ENCODE measurements at places on chromosomes 16 and 17.

DNA sequence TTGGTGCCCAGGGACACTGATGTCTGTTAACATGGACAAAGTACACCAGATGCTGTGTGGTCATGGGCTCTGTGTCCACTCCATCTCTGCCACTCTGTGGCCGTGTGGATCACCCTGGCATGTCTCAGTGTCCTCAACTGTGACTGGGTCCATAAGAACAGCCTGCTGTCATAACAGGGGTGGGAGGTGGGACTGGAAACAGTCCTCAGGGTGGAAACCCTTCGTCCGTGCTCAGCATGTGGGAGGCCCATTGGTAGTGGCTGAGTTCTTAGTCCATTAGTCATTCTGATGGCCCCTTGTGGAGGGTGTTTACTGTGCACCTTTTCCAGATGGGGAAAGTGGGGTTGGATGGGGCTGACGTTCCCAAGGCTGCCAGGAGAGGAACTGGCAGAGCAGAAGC, 12.8 kb downstream of the FLYWCH2 start:
- no peak for DNase-seq

DNA sequence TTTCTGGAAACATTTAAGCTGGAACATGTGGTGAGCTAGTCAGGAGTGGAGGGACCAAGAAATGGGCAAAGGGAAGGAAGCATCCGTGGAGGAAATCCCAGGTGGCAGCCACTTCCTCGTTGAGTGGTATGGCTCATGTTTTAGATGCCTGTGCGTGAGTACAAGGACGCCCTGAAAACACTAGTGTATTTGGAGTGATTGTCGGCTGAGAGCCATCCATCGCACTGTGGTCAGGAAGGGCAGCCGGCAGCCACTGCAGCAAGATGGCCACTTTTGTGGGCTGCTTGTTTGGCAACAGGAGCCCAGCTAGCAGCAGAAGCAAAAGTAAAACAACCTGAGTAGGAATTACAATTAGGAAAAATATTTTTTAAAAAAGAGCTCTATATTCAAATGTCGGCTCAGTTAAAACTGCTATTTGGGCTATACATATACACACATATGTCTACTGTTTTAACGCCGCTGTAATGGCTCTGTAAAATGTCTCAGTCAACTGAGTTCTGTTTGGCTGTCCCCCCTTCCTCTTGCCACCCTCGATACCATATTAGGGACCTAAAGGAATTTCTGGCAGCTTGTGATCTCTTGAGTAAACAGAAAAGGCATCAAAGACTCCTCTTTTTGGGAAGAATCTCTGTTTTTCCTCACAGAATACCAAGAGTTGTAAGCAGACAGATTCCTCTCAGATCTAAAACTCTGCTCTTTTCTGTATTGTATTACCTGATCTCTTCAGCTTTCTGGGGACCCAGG, 39.2 kb downstream of the BRD7 start:
- no peak for DNase-seq

GRCh38 chr16:47565454-47565853, 104.3 kb downstream of the PHKB start:
- DNase-seq = no peak

- DNase-seq = no peak
Measured at GRCh38 chr16:22264786-22265185, 32.4 kb upstream of the POLR3E start.

- DNase-seq = no peak
Measured at GRCh38 chr16:22063888-22064467, 28.4 kb upstream of the VWA3A start.

- no peak for DNase-seq
Measured at GRCh38 chr17:41518031-41518430, 659 bp downstream of the KRT15 start.

DNA sequence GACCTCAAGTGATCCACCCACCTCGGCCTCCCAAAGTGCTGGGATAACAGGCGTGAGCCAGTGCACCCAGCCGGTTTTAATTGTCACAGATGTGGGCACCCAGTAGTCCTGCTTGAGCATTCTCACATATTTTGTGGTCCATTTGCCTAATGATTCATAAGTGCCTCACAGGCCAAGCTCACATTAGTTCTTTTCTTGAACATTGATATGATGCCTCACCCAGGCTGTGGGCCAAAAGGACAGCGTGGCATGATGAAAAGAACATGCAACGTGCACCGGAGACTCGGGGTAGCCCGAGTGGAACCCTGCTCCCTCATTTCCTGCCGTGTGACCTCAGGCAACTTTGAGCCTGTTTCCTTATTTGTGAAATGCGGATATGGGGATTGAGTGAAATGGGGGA, 181.9 kb downstream of the SNX29 start:
- no peak for DNase-seq

DNA sequence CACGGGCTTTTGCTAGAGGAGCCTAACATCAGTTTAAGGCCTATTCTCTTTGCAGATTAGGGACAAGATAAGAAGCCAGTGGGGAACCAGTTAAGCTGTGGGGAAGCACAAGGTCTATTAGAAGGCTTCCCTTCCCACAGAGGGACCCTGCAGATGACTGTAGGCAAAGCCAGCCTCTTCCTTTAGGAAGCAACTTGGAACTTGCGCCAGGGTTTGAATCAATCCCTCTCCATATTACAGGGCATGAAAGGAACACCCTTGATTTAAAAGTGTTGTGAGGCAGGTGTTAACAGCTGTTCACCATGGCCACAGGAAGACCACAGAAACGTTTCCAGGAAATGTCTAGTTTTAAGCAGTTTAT, 77.3 kb downstream of the RPTOR start:
- no peak for DNase-seq

- no peak for DNase-seq
Measured at GRCh38 chr17:38616361-38616760, 10.6 kb upstream of the SRCIN1 start.

GRCh38 chr17:32931686-32932085, 3.7 kb downstream of the TMEM98 start:
- DNase-seq = no peak

- no peak for DNase-seq
Measured at GRCh38 chr16:79897104-79897452, 296.5 kb upstream of the MAF start.

GRCh38 chr16:67248401-67249177, at the start of gene SLC9A5:
SLC9A5 (plus strand) TSS chr16:67248979; CDS start chr16:67249015, 36 bp downstream.
- no peak for DNase-seq

DNA sequence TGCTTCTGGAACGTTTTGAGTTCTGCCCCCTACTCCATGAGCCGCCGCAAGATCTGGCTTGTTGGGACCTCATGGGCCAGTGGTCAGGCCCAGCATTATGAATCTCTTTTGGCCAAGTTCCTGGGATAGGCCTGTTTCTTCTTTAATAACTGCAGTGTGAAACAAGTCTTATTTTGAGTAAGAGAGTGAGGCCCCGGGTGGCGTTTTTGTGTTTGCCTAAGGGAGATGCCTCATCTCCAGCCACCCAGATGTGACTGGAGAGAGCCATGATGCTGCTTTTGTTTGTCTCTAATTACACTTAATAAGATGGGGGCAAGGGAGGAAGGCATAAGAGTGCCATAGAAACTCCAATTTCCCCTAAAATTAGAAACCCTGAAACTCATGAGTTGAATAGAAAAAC, 39.8 kb downstream of the KSR1 start:
- no peak for DNase-seq

- no peak for DNase-seq
Measured at GRCh38 chr17:69788957-69789356, 286.1 kb upstream of the KCNJ16 start.

DNA sequence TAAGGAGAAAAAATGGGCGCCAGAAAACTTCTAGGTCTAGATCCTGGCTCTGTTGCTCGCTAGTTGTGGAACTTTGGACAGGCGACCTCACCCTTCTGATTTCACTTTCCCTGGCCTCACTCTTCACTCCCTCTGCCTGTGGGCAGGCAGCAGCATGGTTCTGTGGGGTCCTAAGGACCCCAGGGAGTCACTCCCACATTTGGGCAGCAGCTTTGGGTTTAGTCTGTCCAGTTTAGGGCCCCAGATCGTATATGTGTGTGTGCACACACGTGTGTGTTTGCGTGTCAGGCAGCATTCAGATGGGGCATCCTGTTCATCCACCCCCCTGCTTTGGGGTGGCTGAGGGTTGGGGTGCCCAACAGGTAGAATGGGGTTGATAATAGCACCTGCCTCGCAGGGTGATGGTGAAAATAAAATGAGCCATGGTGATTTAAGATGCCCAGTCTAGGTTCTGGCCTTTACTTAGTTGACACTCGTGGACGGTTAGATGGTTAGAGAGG, 102.2 kb downstream of the RAB11FIP4 start:
- no peak for DNase-seq

DNA sequence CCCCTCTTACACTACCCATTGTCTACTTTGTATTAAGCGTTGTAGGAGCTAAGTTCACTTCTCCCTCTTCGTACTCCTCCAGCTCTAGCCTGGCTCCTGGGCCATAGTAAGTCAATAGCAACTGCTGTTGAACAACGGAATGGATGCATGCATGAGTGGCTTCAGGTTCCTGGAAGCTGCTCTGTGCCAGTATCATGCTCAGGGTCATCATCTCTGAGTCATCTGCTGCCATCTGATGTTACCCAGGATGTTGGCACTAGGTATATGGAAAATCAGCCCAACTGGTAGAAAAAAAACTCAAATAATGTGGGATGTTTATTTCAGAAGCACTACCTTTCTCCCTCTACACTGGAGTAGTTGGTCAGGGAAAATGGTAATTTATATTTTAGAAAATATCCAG, 536.8 kb downstream of the NPIPA7 start:
- no peak for DNase-seq

DNA sequence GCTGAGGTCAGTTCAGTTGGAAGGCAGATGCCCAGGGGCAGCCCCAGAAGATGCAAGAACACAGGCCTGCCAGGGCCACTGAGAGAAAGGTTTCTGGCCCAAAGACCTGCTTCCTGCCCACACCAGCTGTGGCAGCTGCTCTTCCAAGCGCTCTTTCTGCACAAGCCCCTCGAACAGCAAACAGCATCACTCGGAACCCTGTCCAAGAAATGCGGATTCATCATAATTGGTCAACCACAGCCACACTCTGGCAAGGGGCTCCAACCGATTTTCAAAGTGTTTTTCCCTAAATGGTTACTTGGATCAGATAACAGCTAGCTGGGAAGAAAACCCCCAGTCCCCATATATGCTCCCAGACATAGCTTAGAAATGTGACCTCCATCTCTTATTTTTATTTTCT, 71.1 kb upstream of the DNAH17 start:
- no peak for DNase-seq

DNA sequence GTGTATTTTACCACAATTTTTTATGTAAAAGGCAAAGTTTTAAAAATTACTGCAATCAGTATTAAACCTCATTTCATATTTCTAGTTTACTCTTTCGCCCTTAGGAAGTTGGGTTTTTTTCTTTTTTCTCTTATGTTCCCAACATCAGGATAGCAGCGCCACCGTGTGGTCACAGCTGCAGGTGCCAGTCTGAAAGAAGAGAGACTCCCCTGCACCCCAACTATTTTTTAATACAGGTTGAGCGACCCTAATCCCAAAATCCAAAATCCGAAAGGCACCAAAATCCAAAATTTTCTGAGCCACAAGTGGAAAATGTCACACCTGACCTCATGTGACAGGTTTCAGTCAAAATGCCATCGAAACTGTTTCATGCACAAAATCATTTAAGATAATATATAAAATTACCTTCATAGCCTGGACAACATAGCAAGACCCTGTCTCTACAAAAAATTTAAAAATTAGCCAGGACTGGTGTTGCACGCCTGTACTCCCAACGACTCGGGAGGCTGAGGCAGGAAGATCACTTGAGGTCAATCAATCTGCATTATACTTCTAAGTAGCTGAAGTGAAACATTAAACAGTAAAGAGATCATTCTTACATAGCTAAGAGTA, 21.8 kb upstream of the ASGR2 start:
- no peak for DNase-seq

GRCh38 chr17:16818821-16819683, 129.0 kb downstream of the CCDC144A start:
- no peak for DNase-seq

- no peak for DNase-seq
Measured at GRCh38 chr17:49520386-49521087, 25.4 kb downstream of the NGFR start.

DNA sequence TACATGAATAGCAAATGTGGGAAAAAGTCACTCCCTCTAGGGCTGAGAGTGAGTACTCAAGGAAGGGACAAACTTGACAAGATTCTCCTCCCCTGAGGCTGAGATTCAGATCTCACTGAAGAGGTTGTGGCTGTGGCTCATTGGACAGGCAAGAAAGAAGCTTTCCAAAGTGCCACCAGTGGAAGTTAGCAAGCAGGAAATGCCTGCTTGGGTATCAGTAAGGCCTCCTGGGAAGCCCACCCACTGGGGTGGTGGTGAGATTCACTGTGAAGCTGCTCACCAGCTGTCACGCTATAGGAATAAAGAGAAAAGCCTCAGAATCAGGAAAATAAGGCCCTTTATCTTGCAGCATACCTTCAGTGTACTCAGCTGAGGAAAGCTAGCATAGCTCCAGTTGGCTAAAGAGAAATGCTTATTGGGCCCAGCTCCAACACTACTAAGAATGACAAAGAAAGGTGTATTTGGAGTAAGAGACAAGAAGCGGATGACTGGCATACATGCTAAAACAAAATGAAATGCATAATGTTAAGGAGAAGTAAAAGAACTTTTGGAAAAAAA, 274.4 kb upstream of the TOM1L1 start:
- DNase-seq = no peak

DNA sequence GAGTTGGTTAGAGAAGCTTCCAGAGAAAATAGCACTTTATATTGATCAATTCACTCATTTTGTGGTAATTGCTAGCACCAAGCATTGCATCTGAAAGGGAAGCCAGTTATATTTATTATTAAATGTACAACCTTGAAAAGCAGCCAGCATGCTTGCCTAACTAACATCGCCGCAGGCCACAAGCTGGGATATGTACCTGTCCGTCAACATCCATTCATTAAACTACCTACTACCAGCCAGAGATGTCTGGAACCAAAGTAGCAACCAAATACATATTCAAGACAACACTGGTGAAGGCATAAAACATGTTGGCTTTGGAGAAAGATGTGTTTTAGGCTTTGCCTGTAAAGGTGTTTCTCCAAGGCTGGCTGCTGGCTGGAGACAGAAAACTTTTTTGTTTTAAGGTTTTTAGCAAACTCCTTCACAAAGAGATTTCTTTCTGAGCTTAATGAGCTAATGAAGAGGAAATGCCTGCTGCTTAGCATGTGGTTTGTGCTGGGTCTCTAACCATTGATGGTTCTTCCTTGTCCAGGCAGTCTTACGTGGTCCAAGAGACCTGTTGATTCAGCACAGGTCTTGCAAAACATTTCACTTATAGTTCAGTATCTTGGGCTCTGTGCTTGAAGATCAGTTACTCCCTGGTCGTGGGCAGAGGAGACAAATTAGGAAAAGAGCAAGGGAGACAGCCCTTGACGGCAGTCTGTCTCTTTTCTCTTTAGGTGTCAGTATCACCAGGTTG, 3.1 kb downstream of the ITPRIPL2 start:
- no peak for DNase-seq

GRCh38 chr17:357644-358043, 5.0 kb upstream of the RPH3AL start:
- DNase-seq = no peak

Data from cortex of kidney (tissue), 1 donor.